ENCODE measurements at places on chromosomes 3 and 15. TPM values are rescaled to one million over a fixed set of nuclear protein-coding genes. Genes with fewer than 3 reads are reported as not detected.

The CHRNB4 gene
- not detected for total RNA-seq

The OR5K2 gene
- total RNA-seq = not detected

The C3orf85 gene
- not detected for total RNA-seq

The FOXL2NB gene
- total RNA-seq = not detected

The THAP10 gene
- total RNA-seq = not detected

The SV2B gene
- total RNA-seq = 0.18 TPM

The TTLL13 gene
- 0.34 TPM for total RNA-seq
